ENCODE measurements at places on chromosomes 2 and 18.

- no peak for DNase-seq
Measured at GRCh38 chr18:78687736-78688135, 291.9 kb upstream of the SALL3 start.

- DNase-seq, result no peak
Measured at GRCh38 chr2:226712941-226713340, 86.7 kb downstream of the IRS1 start.

DNA sequence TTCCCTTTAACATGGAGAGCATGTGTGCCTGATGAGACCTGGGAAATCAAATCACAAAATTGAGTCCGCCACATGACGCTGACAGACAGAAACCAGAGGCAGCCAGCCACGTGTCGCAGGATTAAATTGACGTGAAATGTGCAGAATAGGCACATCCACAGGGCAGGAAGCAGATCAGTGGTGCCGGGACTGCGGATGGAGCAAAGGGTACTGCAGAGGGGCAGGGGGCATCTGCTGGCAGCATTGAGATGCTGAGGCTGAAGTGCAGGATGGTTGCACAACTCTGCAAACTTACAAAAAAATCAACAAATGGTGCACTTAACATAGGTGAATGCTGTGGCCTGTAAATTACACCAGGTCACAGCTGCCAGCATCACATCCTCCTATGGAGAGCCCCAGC, 48.2 kb upstream of the TUBA3E start:
- DNase-seq, result no peak

GRCh38 chr2:240836781-240837467, 16.9 kb upstream of the KIF1A start:
- DNase-seq, result no peak

GRCh38 chr2:190173392-190173791, 110.9 kb upstream of the MSTN start:
- no peak for DNase-seq

DNA sequence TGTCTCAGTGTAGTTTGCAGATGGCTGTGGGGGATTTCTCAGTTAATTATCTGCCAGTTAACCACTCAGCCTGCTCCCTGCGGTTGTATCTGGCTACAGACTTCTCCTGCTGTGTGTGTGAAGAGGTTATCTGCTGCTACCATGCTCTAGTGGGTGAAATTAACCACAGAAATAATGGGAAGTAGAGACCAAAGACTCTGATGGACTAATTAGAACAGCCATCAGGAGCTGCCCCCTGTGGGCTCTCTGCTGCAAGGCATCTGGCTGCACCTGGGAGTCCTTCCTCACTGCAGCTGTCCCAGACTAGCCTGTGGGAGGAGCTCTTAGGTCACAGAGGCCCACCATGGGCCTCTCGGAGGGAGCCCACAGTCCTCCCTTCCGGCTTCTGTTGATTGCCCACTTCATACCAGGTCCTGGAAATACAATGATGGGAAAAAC, 66.6 kb downstream of the CTIF start:
- DNase-seq, result no peak

DNA sequence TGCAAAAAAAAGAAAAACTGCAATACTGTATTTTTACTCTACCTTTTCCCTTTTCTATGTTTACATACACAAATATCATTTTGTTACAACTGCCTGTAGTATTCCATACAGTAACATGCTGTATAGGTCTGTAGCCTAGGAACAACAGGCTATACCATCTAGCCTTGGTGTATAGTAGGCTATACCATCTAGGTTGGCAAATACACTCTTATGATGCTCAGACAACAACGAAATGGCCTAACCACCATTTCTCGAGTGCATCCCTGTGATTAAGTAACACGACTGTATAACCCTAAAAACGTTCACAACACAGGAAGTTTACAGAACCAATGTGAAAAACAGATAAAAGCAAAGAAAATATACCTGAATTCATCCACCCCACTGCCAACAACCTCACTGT, 64.0 kb downstream of the MEMO1 start:
- no peak for DNase-seq

GRCh38 chr18:56508370-56509036, 129.9 kb downstream of the TXNL1 start:
- DNase-seq, result no peak

- no peak for DNase-seq
Measured at GRCh38 chr2:111919365-111919764, 21.0 kb downstream of the MERTK start.

DNA sequence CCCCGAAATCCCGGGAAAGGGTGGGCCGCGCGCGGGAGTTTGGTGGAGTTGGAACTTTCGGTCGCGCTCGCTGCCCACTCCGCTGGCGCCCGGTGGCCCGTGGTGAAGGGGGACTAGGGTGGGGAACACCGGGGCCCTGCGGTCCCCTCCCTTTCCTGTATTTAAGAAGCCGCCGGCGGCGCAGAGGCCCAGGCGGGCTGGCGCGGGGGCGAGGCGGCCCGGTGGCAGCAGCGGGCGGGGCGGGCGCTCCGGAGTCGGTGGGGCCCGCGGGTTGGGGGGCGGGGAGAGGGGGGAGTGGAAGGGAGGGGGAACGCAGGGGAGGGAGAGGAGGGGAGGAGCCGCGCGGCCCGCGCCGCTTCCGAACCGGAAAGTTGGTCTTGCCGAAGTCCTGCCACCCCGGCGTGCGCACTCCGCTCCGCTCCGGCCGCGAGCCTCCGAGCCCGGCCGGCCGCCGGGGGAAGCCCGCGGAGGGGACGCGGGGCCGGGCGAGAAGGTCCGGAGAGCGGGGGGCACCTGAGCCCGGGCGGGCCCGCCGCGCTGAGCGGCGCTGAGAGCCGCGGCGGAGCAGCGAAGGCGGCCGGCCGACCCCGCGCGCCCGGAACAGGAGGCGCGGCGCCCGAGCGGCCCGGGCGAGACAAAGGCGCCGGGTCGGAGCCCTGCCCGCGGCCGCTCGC, 425 bp upstream of the SALL3 start:
- no peak for DNase-seq

- DNase-seq, result no peak
Measured at GRCh38 chr2:223729781-223730180, 107.6 kb downstream of the AP1S3 start.

- no peak for DNase-seq
Measured at GRCh38 chr2:127943186-127943585, 57.4 kb upstream of the AMMECR1L start.

DNA sequence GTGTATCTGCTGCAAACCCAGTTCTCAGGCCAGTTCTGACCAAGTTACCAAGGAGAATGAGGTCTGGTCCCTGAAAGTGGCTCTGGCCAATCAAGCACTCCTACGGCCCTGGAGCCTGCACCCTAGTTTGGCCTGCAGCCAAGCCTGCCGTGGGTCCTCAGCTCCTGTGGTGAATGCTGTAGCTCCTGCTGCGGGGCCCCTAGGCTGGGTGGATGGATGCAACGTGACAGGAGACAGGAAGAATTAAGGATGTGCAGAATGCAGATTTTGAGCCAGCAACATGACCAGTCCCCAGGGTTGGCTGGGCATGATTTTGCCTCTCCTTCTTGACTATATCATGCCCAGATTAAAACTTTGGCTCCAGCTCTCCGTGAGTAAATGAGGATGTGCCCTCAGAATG, 97.2 kb downstream of the SMAD7 start:
- no peak for DNase-seq

DNA sequence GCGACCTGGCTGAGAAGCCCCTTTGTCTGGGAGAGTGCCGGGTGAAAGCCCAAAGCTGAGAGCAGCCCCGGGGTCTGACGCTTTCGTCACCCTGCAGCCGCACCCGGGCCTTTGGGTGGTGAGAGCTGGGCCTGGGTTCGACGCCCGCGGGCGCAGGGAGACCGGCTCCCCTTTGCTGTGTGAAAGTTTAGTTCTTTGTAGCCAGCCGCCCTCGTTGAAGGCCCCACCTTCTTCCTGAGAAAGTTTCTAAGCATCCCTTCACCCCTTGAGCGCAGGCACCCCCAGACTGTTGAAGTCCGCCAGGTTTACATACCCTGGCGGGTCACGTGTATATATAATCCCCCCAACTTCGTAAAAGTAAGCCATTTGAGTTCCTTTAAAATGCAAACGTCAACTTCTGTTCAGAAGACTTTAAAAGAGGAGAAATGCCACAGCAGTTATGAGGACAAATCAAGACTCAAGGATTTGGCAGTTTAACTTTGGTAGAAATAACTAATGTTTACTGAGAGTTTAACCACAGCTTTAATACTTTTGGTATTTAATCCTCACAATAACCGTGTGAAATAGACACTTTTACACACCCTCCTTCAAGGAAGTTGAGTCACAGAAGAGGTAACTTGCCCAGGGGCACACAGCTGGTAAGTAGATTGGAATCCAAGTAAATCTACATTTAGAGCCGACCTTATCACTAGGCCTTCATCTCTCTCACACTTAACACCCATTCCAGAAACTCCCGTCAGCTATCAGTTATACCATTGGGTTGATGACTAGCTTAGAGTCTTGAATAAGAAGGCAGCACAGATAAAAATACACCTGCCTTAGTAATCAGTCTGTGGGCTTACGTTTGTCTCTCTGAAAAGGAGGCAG, 1.1 kb upstream of the MBOAT2 start:
- DNase-seq, result no peak

GRCh38 chr18:57801325-57801724, 1.8 kb downstream of the ATP8B1 start:
- no peak for DNase-seq

DNA sequence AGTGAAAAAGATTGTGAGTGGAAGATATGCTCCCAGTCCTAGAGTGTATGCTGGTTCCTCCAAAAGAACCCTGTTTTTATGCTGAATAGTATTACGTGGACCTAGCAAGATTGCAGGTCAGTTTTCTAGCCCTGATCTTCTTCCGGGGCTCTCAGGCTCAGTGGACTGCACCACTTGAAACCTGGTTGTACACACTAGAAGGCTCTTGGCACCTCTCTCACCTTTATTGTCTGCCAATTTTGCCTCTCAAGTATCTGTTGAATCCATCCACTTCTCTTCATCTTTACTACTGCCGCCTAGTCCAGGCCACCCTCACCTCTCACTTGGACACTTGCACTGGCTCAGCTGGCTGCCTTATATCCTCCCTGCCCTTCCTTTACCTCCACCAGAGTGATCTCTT, 16.8 kb downstream of the TTC39C start:
- no peak for DNase-seq

- no peak for DNase-seq
Measured at GRCh38 chr2:70927641-70928040, 8.1 kb upstream of the ATP6V1B1 start.

DNA sequence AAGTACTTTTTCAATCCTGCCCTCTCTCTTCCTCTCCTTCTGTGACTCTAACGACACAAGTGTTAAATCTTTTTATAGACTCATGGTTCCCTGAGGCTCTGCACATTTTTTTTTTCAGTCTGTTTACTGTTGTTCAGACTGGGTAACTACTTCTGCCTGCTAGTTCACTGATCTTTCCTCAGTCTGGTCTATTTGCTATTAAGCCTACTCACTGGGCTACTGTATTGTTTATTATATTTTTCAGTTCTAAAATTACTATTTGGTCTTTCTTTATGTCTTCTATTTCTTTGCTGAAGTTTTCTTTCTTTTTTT, 21.3 kb downstream of the PPP3R1 start:
- DNase-seq, result no peak

DNA sequence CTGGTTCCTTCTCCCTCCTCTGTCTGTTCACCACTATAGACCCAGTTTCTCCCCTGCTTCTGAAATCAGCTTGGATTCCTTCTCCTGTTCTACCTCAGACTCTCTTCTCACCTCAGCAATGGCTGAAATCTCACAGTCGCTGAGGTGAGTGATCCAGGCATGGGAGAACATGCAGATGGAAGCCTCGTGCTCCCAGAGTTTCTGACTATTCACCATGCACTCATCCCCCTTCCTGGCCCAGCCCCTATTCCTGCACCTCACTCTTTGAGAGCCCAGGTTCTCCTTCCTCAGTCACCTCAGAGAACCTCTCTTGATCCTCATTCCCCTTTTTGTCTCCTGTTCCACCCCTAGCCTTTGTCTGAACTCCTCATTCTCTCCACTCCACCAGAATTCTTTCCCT, 78.5 kb downstream of the SPTBN1 start:
- DNase-seq, result no peak

GRCh38 chr2:8657423-8658062, 24.3 kb upstream of the ID2 start:
- DNase-seq, result no peak

- DNase-seq, result no peak
Measured at GRCh38 chr2:160209516-160209856, 9.4 kb upstream of the ITGB6 start.

DNA sequence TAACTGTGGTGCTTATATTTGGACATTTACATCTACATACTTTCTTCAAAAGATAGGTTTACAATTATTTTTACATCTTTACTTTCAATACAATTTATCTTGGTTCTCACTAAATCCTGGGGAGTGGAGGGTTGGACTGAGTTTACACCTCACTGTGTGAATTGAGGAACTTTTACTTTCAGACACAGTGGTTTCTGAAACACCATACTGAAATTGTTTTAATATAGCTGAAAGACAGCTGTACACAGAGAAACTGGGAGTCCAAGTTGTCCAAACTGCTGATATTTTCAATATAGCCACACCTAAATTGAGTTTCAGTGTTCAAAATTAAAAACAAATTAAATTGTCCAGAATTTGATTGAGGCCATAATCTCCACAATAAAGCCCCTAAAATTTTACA, 16.8 kb downstream of the KCNH7 start:
- DNase-seq, result no peak

- DNase-seq, result no peak
Measured at GRCh38 chr2:168157926-168158325, 89.5 kb downstream of the STK39 start.

GRCh38 chr2:49933711-49934110, 779.4 kb upstream of the FSHR start:
- no peak for DNase-seq
